Skeletal muscle cell (primary cell): ENCODE measurements at places on chromosomes 5 and 9.

GRCh38 chr5:38208782-38209378, 49.5 kb upstream of the EGFLAM start:
- DNase-seq = peak; percentile 4

DNA sequence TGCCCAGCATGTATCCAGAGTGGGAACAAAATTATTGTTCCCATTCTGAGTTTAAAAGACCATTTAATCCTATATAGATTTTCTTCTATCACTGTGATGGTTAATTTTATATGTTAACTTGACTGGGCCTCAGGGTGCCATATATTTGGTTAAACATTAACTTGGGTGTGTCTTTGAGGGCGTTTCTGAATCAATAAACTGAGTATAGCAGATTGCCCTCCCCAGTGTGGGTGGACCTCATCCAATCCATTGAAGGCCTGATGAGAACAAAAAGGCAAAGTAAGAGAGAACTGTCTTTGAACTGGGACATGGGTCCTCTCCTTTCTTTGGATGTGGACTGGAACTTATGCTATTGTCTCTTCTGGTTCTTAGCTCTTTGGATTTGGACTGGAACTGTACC, 17.3 kb downstream of the RIOK2 start:
- DNase-seq = no peak

DNA sequence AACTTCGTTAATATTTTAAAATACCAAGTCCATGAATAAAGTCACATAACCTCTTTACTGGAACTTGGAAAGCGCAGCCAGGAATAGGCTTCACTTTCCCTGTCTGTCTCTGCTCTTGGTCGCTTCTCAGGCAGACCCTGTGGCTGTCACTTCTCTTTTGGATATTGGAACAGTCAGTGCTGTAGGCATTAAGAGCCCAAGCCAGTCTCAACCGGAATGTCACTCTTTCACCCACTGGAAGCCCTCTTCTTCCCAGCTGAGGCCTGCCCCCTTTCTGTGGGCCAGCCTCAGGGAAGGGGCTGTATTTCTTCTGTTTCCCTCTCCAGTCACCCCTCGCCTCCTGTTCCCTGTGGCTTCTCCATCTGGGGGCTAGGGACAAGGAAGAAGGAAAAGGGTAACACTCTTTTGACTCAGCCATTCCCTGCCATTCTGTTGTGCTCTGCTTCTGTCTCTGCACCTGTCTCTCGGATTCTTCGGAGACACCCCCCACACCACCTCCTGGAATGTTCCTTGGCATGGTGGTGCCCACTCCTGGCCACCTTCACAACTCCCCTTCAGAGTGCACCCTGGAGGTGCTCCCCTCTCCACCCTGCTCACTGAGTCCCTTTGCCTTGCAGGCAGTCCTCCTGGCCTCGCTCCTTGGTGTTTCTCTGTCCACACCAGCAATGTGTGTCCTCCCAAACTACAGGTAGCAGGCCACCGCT, 103.4 kb downstream of the TRIO start:
- no peak for DNase-seq

- DNase-seq = peak; percentile 80
These were observed 344.5 kb downstream of the ACTL7B start for GRCh38 chr9:108511307-108511706.

DNA sequence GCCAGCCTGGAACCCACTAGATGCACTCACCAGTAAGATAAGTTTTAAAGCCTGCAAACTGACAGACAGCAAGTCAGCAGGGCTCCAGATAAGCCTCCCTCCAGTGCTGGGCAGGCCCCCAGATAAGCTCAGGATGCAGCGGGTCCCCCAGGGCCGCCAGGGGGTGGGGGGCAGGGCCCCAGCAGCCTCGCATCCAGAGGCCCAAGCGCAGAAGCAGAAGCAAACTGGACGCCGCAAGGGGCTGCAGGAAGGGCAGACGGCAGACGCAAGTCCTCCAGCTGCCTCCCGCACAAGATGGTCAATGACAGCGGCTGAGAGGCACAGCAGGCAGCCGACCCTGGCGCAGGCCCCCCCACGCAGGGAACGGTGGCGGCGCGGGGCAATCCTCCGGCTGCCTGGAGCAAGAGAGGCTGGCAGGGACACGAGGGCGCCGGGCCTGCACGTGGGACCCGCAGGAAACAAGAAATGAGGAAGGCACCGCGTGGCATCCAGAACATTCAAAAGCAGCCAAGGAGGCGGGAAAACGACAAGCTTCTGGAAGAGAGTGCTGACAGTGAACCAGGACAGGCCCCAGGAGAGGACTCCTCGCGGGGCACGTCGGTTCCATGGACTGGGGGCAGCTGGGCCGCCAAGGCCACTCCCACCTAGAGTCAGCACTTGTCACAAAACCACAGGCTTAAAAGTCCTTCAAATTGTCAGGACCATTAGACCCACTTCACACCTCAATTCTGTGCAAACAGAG, 49.8 kb downstream of the ROR2 start:
- DNase-seq = no peak

DNA sequence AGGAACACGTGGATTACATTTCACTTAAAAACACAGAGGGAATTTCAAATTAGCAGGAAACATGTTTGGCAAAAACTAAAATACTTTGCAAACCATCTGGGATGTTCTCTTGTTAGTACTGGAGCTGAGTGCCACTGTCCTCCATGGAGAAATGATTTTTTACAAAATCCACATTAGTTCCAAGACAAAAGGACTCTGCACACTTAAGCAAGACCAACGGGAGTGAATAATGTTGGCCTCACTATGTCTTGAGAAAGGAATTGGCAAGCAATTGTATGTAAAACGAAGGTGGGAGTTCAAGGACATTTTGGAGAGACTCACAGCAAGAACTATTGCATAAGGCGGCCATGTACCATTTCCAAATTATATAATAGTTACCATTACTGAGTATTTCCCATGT, 547.5 kb downstream of the EBF1 start:
- no peak for DNase-seq

DNA sequence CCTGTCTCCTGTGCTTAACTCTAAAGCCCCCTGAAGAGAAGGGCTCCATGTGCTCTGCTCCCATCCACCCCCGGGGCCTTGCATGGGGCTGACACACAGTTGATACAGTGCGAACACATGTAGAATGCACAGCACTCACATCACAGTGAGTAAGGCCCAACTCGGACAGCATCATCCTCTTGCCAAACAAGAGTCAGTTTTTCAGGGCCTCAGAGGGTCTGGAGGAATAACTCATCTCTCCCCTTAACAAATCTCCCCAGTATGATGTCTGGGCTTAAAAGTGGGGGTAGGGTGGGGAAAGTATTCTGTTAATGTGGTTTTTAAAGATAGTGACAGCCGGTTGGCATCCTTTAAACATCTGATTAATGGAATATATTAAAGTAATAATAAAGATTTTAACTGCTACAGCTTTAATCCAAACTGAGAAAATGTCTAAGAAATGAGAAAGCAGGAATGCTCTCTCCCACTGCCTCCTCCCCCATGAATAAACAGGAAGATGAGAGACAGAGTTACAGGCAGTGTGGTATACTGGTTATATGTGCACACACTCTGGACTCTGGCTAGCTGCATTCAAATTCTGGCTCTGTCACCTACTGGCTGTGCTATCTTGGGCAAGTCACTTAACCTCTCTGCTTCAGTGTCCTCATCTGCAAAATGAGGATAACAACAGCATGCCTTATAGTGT, 22.5 kb downstream of the APBA1 start:
- DNase-seq = peak; percentile 72

DNA sequence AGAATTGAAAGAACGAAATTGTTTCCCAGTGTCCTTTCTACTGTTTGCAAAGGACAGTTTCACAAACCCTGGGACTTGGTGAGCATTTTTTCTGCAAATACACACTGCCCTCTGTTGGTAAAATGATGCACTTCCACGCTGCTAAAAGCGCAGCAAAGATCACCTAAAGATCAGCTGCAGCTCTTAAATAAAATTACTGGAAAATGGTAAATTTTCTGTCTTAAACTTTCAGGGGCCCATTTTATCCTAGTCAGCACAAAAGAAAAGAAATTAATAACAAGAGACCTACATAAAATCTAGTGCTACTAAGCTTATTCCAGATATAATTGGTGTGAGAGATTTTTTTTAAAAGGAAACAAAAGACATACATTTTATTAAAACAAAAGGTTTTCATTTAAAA, 566.0 kb downstream of the CAAP1 start:
- DNase-seq = no peak

GRCh38 chr9:36991516-36992134, 42.4 kb downstream of the PAX5 start:
- DNase-seq = no peak

DNA sequence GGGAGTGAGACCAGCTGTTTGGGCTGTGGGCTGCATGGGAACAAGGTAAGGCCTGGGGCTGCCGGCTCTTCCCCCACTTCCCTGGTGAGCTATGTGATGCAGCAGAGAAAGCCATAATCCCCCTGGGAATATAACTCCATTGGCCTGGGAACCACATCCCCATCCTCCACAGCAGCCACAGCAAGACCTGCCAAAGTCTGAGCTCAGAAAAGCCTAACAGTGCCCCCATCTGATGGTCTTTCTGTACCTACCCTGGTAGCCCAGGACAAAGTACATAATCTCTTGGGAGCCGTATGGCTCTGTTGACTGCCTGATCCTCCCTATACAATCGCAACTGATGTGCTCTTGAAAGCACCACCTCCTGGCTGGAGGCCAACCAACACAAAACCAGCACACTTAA, 432.6 kb downstream of the CDH18 start:
- DNase-seq = peak; percentile 44

DNA sequence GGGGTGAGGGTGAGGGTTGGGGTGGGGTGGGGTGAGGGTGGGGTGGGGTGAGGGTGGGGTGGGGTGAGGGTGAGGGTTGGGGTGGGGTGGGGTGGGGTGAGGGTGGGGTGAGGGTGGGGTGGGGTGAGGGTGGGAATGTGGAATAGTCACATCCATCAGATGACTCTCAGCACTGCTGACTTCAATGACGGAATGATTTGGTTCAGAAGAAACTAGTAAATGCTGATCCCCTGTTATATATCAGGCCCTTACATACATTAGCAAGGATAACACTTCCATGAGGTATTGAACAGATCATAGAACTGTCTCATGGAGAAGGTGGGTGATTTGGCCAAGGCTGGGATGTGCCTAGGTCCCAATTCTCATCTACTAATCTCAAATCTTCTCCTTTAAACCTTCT, 24.5 kb upstream of the C5orf47 start:
- no peak for DNase-seq

DNA sequence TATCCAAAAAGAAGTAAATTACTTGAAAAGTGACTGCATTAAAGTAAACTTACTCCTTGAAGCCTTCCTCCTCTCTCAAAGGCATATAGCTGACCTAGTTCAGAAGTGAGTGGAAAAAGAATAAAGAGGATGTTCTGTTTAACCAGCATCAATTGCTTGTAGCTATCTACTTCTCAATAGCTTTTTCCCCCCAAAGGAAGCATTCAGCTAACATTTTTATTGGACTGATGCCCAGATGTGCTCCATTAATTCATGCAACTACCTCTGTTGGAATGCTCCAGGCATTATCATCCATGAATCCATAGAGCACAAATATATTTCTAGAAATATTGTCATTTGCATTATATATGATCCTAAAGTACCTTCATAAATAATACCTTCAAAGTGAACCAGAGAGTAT, 132.8 kb downstream of the RASEF start:
- peak; percentile 1 for DNase-seq

GRCh38 chr5:75368391-75368790, 31.4 kb downstream of the HMGCR start:
- DNase-seq = peak; percentile 51

- DNase-seq = no peak
These were observed 219.3 kb downstream of the SMARCA2 start for GRCh38 chr9:2234371-2234893.

DNA sequence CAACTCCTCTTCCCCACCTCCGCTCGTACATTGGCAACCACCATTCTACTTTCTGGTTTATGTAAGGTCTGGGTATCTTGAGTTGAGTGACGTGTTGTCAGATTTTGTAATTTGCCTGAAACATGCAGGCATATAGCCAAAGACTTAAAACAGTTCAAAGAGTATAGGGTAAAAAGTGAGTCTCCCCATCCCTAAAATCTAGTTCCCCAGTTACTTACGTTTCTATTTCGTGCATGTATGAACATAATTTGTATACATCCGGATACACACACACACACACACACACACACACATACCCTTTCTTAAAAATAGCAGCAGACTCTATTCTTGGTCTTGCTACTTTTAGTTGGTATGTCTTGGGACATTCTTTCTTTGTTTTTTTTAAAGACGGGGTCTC, 915 bp downstream of the HSDL2 start:
- no peak for DNase-seq

DNA sequence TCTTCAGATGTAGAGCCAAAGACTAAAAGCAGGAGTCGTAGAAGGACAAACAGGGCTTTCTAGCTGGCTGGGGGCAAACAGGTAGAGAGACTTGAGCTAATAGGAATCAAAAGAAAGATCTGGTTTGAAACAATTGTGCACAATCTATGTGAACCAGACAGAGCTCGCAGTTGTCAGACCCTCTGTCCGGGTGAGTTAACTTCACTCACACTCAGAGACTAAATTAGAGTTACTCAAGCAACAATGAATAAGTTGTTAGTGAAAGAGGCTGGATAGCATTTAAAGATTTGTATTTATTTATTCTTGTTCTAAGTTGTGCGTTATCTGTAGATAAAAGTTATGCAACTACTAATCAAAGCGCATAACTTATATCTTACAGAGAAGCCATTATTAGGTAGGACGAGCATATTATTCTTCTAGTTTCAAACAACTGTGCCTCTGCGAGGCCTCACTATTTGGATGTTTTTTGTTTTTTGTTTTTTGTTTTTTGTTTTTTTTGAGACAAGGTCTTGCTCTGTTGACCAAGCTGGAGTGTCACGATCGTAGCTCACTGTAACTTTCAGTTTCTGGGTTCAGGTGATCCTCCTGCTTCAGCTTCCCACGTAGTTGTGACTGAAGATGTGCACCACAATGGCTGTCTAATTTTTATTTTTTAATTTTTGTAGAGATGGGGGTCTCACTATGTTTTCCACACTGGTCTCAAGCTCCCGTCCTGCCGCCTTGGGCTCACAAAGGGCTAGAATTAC, 13.2 kb upstream of the LNPEP start:
- no peak for DNase-seq

DNA sequence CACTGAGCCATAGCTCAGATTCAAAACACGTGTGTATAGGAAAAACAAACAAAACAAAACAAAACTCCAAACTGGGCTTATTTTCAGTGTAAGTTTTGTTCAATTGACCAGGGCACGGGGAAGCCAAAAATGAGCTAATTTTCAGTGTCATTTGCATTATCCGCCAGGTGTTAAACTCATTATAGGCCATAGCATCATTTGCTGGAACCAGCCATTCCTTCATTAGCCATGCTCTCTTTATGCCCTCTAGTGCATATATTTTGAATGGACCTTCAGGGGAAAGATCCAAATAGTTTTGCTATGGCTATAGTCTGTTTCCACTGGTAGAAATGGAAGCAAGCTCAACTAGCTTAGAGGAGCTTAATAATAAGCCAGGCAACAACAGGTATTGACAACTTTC, 1205.2 kb upstream of the DMAC1 start:
- DNase-seq = no peak

DNA sequence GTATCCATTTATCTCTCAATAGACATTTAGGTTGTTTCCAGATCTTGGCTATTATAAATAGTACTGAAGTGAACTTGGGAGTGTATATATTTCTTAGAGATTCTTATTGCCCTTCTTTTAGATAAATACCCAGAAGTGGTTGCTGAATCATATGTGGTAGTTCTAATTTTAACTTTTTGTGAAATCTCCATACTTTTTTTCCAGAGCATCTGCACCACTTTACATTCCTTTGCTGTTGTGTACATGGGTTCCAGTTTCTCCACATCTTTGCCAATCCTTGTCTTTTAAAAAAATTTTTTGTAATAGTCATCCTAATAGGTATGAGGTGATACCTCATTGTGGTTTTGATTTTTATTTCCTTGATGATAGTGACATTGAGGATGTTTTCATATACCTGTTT, 303.7 kb downstream of the CCDC171 start:
- peak; percentile 16 for DNase-seq
